ENCODE measurements at places on chromosomes 4 and X.
A peak's percentile ranks its signal among the peaks of the same experiment; 100 is the strongest.

- peak; percentile 89 for DNase-seq
Measured at GRCh38 chr4:156949373-156949814, 22.2 kb downstream of the PDGFC start.

DNA sequence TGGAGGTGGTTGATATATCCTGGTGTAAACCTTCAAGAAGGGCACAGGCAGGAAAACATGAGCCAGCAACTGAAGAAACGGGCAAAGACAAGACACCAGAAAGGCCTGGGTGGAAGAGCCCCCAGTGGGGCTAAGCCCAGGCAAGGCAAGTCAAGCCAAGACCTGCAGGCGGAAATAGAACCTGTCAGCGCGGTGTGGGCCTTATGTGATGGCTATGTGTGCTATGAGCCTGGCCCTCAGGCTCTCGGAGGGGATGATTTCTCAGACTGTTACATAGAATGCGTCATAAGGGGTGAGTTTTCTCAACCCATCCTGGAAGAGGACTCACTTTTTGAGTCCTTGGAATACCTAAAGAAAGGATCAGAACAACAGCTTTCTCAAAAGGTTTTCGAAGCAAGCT, 7.2 kb downstream of the ZFP42 start:
- no peak for DNase-seq

GRCh38 chr4:63233671-63234070, 1175.6 kb downstream of the TECRL start:
- DNase-seq, result no peak

DNA sequence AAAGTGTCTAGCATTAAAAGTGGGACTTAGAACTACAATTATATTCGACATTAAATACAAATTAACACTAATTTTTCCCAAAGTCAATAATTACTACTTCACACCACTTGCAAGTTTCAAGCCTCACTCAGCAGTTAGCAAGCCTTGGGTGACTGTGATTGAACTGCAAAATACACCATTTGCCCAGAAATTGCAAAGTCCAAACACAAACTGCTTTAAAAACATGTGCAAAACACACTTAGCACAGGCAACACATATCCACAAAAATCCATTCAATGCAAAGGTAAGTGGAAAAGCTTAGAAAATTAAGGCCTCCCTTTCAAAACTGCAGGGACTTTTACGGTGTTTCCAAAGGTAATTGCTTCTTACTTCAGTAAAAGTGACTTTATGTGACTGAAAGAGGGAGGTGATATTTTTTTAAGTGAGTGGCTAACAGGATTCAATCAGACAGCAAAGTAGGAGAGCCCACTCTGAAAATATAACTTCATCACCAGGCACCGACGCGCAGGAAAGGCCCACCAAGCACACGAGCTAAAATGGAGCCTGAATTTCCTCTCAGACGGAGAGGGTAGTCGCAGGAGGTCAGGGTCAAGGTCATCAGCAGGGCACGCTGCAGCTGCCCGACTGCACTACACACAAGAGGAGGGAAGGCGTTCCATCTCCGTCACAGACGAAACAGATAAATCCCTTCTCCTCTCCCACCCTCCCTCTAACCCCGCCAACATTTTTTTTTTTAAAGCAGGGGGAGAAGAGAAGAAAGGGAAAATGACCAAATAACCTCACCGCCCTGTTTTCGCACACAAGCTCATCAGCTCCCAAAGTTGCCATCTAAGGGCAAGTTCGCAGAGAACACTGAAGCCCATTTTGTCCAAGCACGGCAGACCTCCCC, 3.1 kb downstream of the ZNF827 start:
- no peak for DNase-seq

GRCh38 chrX:2490634-2491033, 10.1 kb downstream of the DHRSX start:
- DNase-seq, result no peak

GRCh38 chrX:46673620-46674359, 85.1 kb downstream of the SLC9A7 start:
- DNase-seq, result no peak

DNA sequence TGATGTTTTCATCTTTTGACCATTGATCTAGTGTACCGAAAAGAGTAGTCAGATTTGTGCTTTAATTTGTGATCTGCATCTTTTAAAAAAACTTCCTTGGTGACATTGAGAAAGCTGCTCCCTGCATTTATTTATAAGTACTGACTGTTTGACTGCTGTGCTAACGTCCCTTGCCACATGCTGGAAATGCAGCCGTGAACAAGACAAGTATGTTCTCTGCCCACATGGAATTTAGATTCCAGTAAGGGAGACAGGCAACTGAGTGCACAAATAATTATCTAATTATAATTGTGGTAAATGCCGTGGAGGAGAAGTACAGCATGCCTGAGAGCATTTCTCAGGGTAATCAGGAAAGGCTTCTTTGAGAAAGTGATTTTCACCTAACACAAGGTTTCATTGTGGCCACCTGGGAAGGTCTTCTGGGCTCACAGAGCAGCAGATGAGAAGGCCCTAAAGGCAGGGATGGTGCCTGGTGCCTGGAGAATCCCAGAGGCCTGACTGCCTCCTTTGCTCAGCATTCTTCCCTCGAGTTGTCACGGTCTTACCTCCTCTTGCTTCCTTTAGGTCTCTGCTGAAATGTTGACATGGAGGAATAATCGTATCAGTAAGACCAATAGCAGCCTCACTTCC, 55.8 kb downstream of the PTTG2 start:
- DNase-seq, result peak; percentile 40

DNA sequence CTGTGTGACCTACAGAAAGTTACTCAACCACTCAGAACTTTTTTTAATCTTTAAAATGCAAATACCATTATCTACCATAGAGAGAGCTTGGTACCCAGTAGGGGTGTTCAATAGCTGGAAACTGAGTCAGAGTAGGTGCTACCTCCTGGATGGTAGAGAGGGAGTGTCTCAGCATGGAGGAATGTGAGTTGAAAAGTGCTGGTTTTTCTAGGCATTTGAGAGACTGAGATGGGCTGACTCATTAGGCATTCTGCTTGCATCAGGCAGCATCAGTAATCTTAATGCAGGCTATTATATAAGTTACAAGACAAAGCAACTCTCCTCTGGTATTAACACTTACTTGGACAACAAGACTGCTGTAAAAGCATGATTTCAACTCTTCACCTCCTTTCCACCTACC, 70.9 kb upstream of the ARHGEF9 start:
- peak; percentile 1 for DNase-seq

- peak; percentile 41 for DNase-seq
Measured at GRCh38 chr4:17662694-17663093, 48.3 kb downstream of the MED28 start.

- DNase-seq, result no peak
Measured at GRCh38 chr4:4559596-4559995, 17.7 kb upstream of the STX18 start.

DNA sequence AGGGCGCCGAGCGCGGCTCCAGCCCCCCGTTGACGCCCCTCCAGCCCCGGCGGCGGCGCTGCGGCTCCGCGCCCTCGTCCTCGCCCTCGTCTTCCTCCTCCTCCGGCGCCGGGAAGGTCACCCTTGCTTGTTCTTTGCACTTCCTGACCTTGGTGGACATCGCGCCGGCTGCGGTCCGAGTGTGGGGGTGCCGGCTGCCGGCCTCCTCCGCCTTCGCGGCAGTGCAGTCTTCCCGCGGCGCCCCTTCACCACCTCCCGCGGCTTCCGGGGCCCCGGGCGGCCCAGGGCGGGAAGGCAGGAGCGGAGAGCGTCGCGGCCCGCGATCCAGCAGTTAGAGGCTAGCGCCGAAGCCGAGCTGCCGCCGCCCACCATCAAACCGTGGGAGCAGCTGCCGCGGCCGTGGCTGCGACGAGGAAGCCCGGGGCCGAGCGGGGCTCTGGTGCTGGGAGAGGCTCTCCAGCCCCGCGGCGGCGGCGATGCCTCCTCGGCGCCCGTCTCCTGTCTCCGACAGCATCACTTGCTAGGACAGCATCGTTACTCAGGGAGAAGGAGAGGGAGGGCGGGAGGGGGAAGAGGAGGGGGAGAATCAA, at the start of gene TRPC3:
TRPC3 (minus strand) TSS at position 540 of the 590 bp plus-strand sequence; CDS start at position 160, 380 bp downstream.
- DNase-seq, result peak; percentile 33

DNA sequence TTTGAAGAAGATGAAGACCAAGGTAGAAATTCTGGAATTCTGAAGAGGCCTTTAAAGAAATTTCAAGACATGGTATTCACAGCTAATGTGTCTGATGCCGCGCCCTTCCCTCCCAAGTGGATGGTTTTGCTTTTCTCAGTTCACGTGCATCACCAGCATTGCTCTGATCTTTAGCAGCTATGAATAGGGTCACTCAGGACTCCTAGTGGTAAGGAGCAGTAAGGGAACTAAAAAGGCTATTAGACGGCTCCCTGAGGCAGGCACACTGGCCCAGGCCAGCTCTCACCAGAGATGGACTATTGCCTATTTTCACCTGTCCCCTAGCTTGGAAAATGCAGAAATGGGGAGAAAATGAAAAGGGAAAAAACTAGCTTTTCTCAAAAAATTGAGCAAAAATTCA, 447.5 kb upstream of the RASGEF1B start:
- DNase-seq, result no peak

DNA sequence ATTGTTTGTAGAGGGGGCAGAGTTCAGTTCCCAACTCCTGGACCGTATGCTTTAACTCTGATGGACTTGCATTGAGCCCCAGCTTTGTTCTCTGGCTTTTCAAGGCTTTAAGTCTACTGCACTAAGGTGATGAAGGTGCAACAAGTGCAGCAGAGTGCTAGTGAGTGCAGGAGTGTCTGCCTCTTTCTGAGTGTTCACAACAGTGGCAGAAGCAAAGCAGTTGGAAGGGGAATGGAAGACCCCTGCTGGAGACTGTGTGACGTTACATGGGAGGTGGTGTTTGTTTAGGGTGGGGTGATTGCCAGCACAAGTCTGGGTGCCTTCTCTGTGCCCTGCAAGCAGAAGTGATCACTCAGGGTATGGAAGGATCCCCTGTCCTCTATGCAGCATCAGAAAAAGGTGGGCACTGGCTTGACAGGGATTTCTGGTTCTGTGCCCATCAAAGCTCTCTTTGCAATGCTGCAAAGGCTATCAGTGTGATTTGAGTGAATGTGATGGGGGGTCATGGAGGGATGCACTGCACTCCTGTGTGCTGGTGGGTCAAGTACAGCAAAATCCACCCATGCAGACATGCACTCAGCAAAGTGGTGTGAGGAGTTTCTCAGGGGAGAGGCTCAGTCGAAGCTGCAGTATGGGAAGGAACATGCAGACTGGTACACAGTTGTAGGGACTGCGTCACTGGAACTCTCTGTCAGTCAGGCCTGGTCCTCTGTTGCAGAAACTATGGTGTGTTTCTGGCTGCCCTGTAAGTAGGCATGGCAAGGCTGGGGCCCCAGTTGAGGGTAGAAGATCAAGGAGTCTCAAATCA, 70.9 kb upstream of the UGT2B7 start:
- no peak for DNase-seq

DNA sequence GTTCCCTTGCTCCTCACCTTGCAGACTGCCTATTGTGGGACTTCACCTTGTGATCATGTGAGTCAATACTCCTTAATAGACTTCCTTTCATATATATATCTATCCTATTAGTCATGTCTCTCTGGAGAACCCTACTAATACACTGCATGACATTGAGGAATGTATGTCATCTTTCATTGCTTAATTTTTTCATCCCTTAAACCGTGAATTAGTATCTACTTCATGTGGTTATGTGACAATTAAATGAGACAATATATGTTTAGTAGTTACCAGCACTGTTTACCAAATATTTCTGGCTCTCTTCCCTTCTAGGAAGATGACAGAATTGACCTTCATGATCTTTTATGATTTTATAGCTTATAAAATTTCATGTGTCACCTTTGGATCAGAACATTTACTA, 759.5 kb downstream of the GRXCR1 start:
- no peak for DNase-seq

GRCh38 chr4:99028187-99028586, 32.7 kb downstream of the METAP1 start:
- DNase-seq, result peak; percentile 54

- no peak for DNase-seq
Measured at GRCh38 chr4:16729336-16729735, 169.1 kb downstream of the LDB2 start.

DNA sequence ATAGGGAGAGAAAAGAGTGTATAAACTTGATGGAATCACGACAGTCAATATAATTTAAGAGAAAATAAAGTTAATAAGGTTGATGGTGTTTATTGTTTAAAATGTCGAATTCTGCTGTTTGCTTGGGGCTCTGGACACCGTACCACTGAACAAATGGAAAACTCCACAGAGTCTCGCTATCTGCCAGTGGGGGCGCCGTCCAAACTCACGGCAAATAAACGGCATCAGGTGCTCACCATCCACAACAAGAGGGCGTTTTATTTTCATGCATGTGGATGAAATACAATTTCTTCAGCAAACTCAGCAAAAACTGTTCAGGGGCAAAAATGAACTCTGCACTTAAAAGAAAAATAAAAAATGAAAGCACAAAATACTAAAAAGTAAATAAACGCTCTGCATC, 46.6 kb upstream of the FAM47C start:
- no peak for DNase-seq

DNA sequence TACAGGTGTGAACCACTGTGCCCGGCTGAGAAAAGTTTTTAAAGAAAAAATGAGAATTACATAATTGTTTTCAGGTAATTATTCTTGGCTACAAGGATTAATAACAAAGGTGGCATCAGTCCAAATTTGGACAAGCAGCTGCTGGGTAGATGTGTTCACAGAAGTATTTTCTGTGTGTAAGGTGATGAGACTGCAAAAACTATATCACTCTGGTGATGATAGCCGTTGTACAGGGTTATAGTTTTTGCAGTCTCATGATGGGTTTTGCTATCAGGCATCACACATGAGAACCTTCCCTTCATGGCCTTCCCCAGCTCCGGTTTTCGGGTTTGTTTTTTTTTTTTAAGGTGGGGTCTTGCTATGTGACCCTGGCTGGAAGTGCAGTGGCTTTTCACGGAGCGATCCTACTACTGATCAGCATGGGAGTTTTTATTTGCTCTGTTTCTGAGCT, 5.1 kb upstream of the SLC10A3 start:
- DNase-seq, result no peak

GRCh38 chr4:48234575-48234974, 35.1 kb downstream of the TEC start:
- DNase-seq, result no peak

- DNase-seq, result no peak
Measured at GRCh38 chrX:21305799-21306336, 68.3 kb upstream of the CNKSR2 start.

GRCh38 chrX:44235534-44235933, 107.9 kb downstream of the EFHC2 start:
- DNase-seq, result no peak

DNA sequence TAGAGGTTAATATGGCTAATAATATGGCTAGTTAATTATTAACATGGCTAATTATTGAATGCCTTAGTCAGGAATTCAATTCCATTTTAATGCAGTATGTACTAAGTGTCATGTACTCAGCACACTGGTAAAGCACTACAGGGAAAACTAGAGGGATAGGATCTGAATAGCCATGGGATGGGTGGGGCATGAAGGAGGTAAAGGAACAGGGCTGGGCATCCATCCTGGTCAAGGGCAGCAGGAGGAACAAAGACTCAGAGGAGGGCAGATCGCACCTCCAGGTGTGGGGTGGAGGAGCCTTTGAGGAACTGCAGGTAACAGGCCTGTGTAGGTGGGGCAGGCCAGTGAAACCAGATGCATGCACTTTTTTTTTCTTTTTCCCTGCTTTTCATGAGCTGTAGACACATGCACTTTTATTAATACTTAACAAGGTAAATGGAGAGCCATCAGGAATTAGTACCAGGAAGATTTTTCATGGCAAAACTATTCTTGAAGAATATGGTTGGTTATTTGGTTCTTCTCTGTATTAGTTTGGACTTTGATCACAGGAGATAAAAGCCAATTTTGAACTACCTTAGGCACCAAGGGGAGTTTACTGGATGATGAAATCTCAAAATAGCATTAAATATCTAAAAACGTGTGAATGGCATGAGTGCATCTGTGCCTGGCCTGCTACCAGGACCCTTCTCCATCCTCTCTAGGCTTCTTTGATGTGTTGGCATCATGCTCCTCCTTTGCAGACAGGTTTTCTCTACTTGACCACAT, 88.3 kb downstream of the CC2D2A start:
- no peak for DNase-seq
